MG63 (cell line): ENCODE measurements at places on chromosomes 1 and 21. TPM values are rescaled to one million over a fixed set of nuclear protein-coding genes. Genes with fewer than 3 reads are reported as not detected.

- DNase-seq: no peak
These were observed 154.3 kb upstream of the COL6A1 start for GRCh38 chr21:45827302-45827692.

- no peak for DNase-seq
These were observed 24.0 kb upstream of the DDOST start for GRCh38 chr1:20685099-20685662.

GRCh38 chr21:32412162-32413014 is at the start of gene EVA1C:
EVA1C (plus strand) TSS chr21:32412706; CDS start chr21:32412854, 148 bp downstream.
- peak; percentile 50 for DNase-seq

The ATP1A2 gene
- total RNA-seq: not detected in 2 replicates

DNA sequence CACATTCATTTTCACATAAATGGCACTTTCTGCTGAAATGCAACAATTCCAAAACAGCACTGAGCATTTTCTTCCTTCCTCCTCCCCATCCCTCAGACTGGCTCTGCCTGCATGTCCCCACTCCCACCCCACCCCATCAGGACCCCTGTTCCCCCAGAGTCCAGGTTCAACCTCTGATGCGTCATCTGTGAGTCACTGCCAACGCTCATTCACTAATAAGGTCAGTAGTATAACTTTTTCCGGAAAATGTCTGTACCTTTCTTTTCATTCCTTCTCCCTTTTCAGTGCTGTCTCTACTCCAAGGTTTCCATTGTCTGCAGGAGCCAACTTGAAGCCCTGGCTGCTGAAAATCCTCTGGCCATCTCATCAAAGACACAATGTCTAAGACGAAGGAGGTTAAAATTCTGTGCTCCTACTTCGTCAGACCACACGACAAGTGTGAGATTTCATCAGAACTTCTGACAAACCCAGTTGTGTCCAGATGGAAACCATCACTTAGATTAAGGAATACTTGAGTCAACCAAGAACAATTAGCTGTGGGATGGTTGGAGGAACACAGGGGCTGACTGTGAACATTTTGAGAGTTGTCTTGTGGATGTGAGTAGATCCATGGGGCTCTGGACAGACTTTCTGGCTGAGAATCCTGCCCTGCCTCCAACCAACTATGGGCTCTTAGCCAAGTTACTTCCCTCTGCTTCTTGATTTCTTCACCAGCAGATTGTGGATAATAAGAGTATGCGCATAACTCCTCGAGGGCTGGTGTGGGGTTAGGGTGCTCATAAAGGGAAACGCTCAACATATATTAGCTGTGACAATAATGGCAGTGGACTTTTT is 35.6 kb upstream of the UTS2 start:
- no peak for DNase-seq

DNA sequence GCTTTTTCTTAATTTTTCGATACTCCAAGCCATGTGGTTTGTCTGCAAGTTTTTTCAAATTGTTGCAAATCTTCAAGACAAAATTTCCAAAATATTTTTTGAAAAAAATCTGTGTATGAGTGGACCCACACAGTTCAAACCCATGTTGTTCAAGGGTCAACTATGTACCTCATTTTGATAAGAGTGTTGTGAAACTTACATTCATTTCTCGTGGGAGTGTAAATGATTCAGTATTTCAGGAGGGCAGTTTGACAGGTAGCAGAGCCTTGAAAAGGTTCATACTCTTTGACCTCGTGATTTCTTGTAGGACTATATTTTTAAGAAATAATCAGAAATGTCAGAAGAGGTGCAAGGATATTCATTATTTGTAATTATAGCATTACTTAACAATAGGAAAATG is 68.0 kb downstream of the ANGPTL1 start:
- no peak for DNase-seq

- DNase-seq: no peak
These were observed 176.5 kb downstream of the PBX1 start for GRCh38 chr1:164735315-164736052.

- no peak for DNase-seq
These were observed 60.5 kb upstream of the SIPA1L2 start for GRCh38 chr1:232690285-232690935.

DNA sequence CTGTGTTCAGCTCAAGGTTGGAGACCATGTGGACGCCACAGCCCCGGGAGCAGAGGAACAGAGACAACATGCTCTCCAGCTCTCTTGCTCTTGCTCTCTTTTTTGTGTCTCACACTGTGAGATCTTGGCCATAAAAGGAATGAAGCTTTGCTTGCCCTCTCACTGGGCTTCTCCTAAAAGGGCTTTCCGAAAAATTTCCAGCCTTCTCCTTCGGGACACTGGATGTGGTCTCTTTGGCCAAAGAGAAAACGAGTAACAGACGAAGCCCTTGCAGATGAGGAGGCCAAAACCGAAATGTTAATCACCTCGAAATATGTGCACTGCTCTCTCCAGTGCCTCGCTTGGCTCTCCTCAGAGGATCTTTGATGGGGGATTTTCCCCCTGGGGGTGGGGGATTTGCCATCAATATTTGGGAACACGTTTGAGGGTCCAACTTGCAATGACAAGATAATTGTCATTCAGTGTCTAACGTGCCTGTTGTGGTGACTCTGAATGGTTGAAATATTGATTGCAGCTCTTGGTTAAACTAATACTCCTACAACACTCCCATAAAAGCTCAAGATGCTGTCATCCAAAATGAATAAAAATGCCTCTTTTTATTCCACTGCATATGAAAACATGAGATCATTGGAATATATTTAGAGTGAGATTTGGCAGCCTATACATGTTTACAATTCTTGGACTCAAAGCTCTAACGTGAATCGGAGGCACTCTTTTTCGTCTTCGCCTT is 68.6 kb upstream of the ANGPTL1 start:
- DNase-seq: no peak

- DNase-seq: no peak
These were observed 91.5 kb upstream of the ESRRG start for GRCh38 chr1:216814576-216815259.

GRCh38 chr21:32705901-32706300 is 21.9 kb downstream of the SYNJ1 start:
- no peak for DNase-seq

GRCh38 chr1:10508511-10508951 is 33.8 kb downstream of the PEX14 start:
- peak; percentile 48 for DNase-seq

DNA sequence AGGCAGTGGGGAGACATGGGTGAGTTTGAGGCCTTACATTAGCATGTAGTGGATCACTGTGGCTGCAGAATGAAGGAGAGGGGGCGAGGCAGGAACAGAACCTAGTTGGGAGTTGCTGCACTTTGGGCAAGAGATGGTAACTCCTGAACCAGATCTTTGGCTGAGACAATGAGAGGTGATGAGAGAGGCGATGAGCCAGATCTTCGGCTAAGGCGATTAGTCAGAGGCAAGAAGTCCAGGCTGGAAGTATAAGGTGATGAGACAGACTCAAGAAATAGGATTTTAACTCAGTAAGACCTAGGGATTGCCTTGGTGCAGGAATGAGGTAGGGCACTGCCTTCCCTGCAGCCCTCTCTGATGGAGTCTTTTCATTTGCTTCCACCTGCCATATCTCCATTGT is 9.1 kb upstream of the ARTN start:
- peak; percentile 54 for DNase-seq

DNA sequence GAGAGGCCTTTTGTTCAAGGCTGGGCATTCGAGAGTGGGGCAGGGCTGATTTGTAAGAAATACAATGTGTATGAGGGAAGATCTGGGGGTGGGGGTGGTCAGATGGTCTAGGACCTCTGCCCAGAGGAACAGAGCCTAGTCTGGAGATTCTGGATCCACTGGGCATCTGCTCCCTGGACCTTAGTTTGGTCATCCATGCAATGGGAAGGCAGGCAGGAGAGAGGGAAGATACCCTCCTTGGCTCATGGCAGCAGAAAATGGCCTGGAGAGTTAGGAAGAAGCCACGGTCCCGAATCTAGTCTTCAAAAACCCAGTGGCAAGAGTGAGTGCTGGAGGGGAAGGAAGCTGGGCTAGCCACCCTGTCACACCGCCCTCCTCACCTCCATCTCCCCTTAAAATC is 38.8 kb downstream of the CITED4 start:
- no peak for DNase-seq

The TAS1R2 gene
- not detected in 2 replicates for total RNA-seq

DNA sequence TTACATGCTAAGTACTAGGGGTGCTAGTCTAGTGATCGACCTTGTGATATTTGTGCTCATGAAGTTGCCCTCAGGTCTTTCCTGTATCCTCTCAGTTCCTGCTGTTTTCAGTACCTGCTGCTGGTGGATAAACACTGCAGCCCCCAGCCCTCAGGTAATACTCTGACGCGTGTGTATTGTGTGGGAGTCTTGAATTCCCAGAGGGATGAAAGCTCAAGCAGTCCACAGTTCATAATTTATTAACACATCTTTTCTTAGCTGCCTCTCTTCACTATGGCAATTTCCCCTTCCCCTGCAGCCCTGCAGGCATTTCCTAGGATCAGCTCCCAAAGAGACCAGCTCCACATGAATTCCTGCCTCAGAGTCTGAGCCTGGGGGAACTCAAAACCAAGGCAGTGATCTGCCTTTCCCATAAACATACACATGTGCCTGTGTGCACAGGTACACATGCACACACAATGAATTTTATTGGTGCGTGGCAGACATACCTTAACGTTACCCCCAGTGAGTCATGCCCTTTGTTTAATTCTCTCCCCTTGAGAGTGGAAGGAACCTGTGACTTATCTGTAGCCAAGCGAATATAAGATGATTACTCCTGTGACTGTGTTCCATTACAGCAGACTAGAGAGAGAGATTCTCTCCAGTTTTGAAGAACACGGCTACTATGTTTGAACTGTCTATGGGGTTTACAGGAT is 14.1 kb upstream of the HMGCS2 start:
- DNase-seq: no peak

DNA sequence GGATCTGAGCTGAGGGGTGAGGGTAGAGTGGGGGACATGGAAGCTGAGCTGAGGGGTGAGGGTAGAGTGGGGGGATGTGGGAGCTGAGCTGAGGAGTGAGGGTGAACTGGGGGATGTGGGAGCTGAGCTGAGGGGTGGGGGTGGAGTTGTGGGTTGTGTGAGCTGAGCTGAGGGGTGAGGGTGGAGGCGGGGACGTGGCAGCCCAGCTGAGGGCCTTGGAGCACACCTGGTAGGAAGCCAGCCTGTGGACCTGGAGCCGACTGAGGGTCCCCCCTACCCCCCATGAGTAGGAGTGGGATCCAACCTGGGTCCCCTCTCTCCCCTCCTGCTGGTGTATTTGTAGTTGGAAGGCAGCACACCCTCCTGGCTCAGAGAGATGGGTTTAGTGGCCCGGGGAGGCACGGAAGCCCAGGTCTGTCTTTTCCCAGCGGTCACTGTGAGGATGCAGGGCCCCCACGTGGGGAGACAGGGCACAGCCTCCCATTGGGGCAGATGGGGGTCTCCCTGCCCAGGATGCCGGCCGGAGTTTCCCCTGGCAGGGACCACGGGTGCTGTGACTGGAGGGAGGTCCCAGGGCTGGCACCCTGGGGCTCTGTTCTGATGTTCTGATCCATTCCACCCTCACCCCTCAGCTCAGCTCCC is 13.2 kb upstream of the NPHP4 start:
- DNase-seq: no peak

- no peak for DNase-seq
These were observed 16.5 kb downstream of the PODN start for GRCh38 chr1:53078333-53079101.

The PTPRC gene
- 7.0 and 12.1 TPM in 2 replicates for total RNA-seq

GRCh38 chr1:209769971-209770370 is 14.1 kb downstream of the TRAF3IP3 start:
- no peak for DNase-seq

DNA sequence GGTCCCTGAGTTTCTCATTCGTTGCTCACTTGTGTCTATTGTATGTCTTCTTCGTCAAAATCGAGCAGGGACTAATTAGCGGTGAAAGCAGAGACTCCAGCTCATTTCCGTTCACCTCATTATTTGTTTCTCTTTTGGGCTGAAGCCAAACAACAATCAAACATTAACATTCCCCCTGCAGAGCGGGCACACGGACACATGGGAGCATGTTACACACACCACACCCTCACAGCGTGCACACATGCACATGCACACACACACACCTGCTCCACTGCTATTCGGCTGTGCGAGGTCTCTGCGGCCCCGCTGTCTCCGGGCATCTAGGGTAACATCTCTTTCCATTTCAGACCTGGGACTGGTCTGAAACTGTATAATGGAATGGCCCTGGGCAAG is 58.5 kb upstream of the LRRC8D start:
- no peak for DNase-seq

GRCh38 chr1:202852163-202852904 is 36.6 kb downstream of the RABIF start:
- peak; percentile 33 for DNase-seq

The MEGF6 gene
- 121 and 198 TPM in 2 replicates for total RNA-seq

The MTX1 gene
- 97.2 and 100 TPM in 2 replicates for total RNA-seq

The ENAH gene
- 121 and 171 TPM in 2 replicates for total RNA-seq

DNA sequence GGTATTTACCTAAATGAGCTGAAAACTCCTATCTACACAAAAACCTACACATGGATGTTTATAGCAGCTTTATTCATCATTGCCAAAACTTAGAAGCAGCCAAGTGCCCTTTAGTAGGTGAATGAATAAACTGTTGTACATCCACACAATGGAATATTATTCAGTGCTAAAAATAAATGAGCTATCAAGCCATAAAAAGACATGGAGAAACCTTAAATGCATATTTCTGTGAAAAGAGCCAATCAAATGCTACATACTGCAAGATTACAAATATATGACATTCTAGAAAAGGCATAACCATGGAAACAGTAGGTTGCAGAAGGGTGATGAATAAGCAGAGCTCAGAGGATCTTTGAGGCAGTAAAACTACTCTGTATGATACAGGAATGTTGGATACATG is 23.3 kb downstream of the ABCB10 start:
- DNase-seq: no peak

The PKLR gene
- not detected in 2 replicates for total RNA-seq

- DNase-seq: no peak
These were observed 40.1 kb downstream of the CAMSAP2 start for GRCh38 chr1:200778766-200779165.

- no peak for DNase-seq
These were observed 29.0 kb upstream of the CASQ2 start for GRCh38 chr1:115797486-115797885.

The KLHDC7A gene
- 0.89 and 0.95 TPM in 2 replicates for total RNA-seq

- DNase-seq: no peak
These were observed 83.9 kb downstream of the USP24 start for GRCh38 chr1:55131218-55131617.

GRCh38 chr21:41622201-41622600 is 114.2 kb upstream of the TMPRSS2 start:
- no peak for DNase-seq

GRCh38 chr21:31908106-31909031 is 35.5 kb downstream of the HUNK start:
- peak; percentile 54 for DNase-seq

DNA sequence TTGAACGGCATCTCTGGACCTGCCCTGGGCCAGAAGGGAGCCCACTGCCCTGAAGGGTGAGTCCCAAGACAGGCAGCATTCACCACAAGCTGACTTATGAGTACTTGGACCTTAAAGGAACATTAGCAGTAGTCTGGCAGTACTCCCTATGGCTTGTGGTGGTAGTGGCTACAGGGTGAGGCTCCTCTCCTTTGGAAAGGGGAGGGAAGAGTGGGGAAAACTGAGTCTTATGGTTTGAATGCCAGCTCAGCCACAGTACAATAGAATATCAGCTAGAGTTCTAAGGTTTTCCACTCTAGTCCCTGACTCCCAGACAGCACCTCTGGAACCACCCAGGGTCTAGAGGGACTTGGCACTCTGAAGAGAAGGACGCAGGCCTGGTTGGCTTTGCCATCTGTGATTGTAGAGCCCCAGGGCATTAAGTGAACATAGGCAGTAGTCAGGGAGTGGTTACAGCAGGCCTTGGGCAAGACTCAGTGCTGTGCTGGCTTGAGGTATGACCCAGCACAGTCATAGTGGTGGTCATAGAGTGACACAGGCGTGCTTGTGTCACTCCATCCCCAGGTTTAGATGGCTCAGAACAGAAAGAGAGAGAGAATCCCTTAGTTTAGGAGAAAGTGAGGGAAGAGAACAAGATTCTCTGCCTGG is 31.0 kb downstream of the CD53 start:
- no peak for DNase-seq
